Activated CD4-positive, alpha-beta T cell treated with anti-CD3 and anti-CD28 coated beads, Interleukin-2, amount 10 ng/mL, durations not matched to agents 24 days and 14 days (primary cell): ENCODE measurements at places on chromosomes 5 and 9.

GRCh38 chr9:115456515-115456914 is 338.6 kb upstream of the TNC start:
- DNase-seq = no peak

DNA sequence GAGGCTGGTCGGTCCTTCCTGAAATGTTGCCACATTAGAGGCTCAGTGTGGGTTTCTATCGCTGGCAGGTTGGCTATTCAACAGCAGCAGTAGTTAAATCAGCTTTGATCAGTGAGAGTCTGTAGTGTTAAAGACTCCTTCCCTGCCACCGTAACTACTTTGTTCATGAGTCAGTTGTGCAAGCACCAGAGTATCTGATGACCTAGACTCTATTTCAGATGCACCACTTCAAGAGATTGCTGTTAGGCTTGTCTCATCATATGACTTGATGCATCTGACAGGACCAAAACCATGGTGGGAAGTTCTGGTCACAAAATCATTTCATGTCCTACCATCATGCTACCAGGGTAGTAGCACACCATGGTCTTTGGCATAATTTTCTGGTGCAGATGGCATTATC is 482.7 kb upstream of the MPDZ start:
- no peak for DNase-seq

- no peak for DNase-seq
Measured at GRCh38 chr5:141771562-141771961, 89.5 kb upstream of the ARAP3 start.

GRCh38 chr9:137433349-137433915 is 7.7 kb downstream of the ENTPD8 start:
- DNase-seq = no peak

DNA sequence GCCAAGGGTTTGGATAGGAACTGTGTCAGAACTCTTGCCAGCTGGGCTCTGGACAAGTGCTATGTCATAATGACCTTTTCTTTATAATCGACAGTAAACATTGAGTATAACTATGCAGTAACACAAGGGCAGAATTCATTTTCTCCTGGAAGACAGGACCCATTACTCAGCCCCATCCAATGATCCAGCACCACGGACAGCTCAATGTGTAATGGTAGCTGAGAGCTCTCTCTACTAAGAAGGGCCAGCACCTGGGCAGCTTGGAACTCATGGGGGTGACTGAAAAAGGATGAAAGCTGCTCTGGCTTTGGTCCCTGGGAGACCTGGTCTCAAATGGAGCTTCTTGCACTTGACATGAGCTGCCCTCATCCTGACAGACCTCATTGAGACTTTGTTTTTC is 347.8 kb downstream of the TRIM32 start:
- DNase-seq = no peak

GRCh38 chr5:82641331-82642003 is 363.3 kb upstream of the RPS23 start:
- peak; percentile 77 for DNase-seq
